Urothelium cell line (cell line): ENCODE measurements at places on chromosomes 16 and 17.

GRCh38 chr16:51657848-51658247 is 506.8 kb upstream of the SALL1 start:
- DNase-seq = no peak

DNA sequence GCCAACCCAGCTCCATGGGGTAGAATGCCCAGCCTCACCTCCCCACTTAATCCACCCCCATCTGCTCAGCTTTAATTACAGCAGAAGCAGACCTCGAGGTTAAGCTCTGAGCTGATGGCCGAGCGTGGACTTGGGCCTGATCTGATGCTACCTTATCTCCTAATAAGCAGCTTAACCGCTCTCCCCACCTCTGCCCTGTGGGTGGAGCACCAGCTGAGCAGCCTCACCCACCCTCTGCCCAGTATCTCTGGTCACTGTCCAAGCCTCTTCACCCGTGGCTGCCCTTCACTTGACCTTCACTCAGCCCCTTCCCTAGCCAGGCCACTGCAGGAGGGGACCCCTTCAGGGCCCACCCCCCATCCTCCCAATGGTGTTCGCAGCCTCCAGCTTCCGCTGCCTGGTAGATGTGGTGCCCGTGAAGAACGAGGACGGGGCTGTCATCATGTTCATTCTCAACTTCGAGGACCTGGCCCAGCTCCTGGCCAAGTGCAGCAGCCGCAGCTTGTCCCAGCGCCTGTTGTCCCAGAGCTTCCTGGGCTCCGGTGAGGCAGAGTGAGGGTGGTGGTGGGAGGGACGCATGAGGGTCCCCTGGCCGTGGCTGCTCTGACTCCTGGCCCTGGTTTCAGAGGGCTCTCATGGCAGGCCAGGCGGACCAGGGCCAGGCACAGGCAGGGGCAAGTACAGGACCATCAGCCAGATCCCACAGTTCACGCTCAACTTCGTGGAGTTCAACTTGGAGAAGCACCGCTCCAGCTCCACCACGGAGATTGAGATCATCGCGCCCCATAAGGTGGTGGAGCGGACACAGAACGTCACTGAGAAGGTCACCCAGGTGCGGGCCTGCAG is 6.8 kb downstream of the KCNH6 start:
- DNase-seq = no peak

- no peak for DNase-seq
These were observed 44.8 kb upstream of the NOG start for GRCh38 chr17:56548661-56549060.

DNA sequence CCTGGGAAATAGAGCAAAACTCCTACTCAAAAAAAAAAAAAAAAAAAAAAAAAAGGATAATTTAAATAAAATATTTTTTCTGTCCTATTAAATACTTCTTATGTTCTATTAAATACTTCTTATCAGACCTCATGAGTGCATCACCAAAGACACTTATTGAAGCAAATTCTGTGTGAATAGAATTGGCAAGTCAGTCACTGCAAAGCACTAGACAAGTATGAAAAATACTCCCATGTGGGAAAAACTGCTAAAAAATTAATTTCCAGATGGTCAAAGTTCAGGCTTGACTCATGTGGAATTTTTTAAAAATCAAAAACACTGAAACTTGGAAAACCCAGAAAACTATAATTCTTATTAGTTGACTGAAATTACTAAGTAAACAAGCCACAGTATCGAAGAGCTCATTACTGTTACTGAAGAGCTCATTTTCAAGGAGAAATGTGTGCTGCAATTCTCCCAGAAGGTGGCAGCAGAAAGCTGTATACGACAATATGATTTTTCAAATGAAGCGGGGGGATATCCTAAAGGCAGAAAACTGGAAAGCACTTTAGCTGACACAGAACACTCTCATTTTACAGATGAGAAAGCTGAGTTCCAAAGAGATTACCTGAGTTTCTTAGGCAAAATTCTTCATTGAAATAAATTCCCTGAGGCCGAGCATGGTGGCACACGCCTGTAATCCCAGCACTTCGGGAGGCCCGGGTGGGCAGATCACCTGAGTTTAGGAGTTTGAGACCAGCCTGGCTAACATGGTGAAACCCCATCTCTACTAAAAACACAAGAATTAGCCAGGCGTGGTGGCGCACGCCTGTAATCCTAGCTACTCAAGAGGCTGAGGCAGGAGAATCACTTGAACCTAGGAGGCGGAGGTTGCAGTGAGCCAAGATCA is 15.9 kb upstream of the FBXO47 start:
- DNase-seq = peak; percentile 65
